ENCODE measurements at places on chromosomes 7 and 10.

DNA sequence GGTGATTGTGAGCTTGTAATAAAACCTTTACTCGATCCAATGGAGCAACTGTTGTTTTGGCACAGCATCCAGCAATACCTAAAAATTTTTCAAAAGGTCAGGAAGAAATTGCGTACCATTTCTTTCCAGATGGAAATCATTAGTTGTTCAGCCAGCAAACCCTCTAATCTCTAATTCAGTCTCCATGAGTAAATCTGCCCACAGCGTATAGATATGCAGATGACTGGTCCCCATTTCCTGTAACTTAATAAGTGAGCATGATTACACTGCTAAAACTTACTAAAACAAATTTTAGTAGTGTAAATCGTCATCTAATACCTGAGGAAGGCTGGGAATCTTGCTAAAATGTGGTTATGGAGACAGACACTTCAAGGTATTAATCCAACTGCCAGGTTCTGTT, 10.6 kb downstream of the SLC25A16 start:
- no peak for DNase-seq

- DNase-seq, result no peak
Observed at GRCh38 chr7:65731562-65732035, 141.3 kb upstream of the VKORC1L1 start.

DNA sequence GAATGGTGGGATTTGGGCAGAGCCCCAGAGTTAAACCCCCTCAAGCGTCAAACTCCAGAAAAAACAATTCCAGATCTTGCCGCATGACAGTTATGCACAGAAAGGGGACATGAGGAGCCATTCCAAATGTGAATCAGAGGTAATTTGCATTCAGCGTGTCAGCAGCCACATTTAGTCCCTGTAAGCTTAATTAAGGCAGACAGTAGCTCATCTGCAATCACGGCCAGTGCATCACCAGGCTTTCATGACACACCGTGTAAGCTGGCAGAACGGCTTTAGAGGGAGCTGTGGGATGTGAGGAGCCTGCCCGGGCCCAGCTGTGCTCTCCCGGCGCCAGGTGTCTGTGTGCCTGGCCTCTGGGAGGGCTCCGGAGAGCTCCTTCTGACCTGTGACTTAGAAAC, 18.7 kb upstream of the PRKAG2 start:
- no peak for DNase-seq

DNA sequence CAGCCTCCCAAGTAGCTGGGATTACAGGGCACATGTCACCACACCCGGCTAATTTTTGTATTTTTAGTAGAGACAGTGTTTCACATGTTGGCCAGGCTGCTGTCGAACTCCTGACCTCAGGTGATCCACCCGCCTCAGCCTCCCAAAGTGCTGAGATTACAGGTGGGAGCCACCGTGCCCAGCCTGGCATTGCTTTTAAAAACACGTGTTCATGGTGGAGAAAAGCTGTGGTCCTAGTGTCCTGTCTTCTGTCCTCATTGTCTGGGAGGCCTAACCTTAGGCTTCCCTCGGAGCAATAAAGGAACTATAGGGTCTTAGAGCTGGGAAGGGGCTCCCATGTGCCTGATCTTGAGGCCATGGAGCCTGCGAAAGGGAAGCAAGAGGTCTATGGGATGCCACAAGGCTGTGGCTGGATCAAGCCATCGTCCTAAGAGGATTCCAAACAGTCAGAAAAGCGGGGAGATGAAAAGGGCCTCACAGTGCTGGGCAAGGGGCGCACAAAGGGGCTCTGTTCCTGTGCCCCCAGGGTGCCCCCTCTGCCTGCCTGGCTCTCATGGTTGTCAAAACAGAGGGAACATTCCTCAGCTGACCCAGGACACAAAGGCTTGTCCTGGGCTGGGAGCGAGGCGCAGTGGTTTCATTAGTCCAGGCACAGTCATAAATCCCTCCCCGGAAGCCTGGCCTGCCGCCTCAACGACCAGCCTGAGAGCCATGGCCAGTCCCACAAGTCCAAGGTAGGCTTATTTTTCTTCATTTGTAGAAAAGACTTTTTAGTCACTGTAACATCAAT, 106.6 kb upstream of the TNS3 start:
- no peak for DNase-seq

GRCh38 chr7:136869991-136870865, 1.8 kb downstream of the CHRM2 start:
- DNase-seq, result no peak

DNA sequence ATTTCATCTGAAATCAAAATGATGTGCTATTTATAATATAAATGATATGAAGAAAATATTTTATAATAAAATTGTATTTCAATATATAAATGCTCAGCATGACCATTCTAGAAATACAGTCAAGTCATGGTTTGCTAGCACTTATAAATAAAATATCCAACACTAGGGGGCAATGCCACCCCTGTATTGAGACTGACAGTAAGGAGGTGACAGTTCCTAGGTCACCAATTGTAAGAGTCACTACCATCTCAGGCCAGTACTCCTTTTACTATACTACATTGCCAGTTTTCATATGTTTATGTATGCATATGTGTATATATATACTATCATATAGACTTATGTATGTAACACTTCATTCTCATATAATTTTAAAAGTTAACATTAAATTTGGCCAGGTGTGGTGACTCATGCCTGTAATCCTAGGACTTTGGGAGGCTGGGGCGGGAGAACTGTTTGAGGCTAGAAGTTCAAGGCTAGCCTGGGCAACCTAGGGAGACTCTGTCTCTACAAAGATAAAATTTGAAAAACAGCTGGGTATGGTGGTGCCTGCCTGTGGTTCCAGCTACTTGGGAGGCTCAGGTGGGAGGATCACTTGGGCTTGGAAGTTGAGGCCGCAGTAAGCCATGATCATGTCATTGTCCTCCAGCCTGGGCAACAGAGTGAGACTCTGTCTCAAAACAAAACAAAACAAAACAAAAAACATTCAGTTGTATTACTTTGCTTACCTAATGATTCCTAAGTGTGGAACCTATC, 2.4 kb upstream of the CNOT4 start:
- DNase-seq, result peak; percentile 28

DNA sequence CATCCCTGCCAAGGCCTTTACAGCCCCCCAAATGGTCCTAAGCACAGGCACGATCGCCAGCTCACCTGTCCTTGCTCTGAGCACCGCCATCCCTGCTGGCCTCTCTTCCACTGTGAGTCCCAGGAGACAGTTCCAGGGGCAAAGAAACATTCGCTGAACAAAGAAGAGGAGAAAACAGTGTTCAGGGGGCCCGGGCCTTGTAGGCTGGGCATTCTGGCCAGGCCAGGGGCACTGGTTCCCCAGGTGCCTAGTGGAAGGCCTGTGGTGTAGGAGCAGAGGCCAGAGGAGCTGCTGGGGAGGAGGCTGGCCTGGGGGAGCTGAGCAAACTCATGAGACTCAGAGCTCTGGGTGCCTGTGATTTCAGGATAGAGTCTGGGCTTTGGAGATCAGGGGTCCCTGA, 22.6 kb downstream of the AQP1 start:
- no peak for DNase-seq

GRCh38 chr10:73581918-73582317, 9.2 kb downstream of the USP54 start:
- no peak for DNase-seq

DNA sequence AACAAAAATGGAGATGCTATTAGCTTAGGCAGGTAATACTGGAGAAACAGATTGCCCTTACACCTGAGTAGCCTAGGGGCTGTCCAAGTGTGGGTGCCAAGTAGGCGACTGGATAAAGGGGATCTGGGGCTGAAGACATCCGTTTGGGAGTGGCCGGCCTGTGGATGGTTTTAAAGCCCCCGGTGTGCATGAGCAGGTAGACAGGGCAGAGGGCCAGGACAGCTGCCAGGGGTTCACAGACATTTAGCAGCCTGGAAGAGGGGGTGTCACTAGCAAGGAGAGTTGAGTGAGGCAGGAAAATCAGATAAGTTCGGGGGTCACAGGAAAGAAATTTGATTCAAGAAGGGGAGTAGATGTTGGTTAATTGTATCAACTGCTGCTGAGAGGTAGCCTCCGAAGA, 1.5 kb upstream of the OPALIN start:
- DNase-seq, result no peak

DNA sequence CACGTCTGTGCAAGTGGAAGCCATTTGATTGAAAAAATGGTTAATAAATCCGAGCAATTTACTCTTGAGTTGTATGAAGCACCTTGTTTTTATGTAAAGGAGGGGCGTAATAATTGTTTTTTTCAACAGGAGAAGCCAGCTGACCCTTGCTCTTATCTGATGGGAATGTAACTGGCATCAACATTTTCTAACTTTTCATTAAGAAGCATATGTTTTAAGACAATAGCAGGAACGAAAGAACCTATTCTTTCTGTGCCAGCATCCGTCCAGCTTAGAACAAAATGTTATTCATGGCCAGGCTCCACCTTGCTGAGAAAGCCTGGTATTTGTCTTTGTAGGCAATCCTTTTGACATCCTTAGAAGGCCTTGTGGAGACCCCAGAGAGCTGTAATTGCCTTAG, 22.2 kb upstream of the AFAP1L2 start:
- no peak for DNase-seq

- no peak for DNase-seq
Observed at GRCh38 chr10:114266521-114266920, 27.5 kb downstream of the VWA2 start.

DNA sequence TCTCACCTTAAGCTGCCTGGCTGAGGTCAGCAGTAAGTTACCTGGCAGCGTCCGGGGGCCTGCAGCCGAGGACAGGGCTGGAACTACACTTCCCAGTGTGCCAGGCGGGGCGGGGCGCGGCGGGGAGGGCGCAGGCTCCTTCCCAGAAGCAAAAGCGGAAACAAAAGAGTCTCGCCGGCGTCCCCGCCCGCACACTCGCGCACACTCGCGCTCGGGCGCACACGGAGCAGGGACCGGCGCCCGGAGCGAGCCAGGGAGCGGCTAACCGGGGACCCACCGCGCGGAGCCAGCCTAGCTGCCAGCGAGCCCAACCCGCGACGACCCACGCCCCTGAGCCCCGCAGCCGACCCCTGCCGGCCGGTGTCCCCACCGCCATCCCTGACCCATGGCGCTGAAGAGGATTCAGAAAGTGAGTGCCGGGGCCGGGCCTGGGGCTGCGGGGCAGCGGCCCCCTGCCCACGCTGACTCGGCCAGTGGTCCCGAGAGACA, at the start of gene UBE2D1:
Gene UBE2D1, plus strand, starts transcription at position 190 of the 489 bp plus-strand sequence. Its CDS starts 196 bp downstream, at position 386.
- peak; percentile 78 for DNase-seq

GRCh38 chr10:63528084-63528744, 7.0 kb downstream of the REEP3 start:
- DNase-seq, result no peak

DNA sequence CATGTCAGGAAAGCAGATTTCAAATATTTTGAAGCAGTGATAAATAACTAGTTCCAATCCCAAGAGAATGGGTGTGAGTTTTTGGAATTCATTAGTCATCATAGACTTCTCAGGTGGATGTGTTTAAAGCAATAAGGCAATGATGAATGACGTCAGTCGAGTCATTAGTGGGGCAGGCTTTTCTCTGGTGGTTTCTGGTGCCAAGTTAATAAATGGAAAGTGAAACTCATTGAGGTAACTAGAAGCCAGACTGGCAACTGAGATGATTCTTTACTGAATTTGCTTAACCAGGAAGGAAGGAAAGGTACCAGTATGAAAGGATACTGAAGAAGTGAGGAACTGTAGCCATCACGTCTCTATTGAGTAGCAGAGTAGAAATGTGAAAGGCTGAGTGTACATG, 311.0 kb downstream of the GPAM start:
- no peak for DNase-seq

DNA sequence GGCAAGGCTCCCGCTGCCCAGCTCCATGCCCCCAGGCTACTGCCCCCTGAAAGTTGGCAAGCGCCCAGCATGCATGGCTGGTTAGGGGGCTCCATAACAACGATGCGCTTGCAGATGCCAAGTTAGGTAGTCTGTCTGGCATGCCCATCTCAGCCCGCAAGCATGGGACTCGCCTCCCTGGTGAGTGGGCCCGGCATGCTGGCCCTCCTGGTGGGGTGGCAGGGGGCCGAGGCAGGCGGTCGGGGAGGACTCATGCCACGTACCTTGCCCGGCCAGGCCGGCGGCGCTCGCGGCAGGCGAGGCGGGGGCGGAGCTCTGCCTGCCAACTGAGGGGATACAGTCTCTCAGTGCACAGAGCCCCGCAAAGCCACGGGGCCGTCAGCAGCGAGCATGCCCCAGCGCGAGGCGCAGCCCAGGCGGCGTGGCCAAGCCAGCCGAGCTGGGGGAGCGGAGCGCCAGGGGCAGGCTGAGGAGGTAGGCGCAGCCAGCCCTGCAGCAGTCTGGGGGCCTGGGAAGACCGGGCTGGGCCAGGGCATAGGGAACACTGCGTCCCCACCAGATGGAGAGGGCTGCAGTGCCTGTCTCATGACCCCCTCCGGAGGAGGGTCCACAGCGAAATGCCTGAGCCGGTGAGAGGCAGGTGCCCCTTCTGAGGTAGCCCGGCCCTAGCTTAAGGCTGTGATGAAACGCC, 28.0 kb upstream of the NDST2 start:
- no peak for DNase-seq

GRCh38 chr7:72453471-72453870, 41.3 kb upstream of the CALN1 start:
- DNase-seq, result no peak

DNA sequence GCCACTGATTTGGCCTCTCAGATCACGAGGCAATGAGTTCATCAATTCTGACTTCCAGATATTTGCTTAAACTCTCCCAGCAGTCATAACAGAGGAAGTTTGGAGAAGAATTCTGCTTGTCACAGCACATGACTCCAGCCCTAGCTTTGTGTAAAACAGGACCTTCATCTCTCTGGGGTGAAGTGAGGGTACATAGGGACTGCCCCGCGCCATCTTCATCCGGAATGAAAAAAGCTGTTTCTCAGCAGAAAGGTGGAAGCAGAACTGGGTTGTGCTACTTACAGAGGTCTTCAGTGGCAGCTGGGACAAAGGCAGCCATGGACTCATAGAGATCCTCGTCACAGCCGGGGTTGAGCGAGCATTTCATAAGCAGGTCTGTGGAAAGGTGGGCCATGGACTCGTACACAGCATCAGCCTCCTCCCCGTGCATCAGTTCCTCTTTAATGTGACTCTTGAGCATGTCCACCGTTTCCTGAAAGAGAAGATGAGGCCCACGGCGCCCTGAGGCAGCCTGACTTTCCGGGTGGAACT, 58.4 kb upstream of the TM9SF3 start:
- DNase-seq, result no peak

DNA sequence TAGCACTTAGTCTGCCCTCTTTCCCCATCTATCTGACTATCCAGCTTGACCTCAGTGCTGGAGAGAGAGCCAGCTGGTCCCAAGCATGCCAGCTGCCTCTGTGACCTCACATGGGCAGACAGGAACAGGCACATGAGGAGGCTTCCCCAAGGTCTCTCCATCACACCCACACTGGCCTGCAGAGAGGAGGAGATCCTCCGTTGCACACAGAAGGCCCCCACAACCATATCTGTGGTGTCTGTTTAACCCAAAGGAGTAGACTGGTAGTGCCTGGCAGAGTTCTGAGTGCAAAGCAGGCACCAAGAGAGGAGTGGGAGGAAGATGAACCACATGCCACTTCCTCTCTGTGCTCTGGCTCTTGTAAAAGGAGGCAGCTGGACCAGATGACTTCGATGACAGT, 4.8 kb upstream of the ANK3 start:
- no peak for DNase-seq

Measured in GM19239 (cell line).